HCT116 (cell line): ENCODE measurements at places on chromosomes 12 and 14.

DNA sequence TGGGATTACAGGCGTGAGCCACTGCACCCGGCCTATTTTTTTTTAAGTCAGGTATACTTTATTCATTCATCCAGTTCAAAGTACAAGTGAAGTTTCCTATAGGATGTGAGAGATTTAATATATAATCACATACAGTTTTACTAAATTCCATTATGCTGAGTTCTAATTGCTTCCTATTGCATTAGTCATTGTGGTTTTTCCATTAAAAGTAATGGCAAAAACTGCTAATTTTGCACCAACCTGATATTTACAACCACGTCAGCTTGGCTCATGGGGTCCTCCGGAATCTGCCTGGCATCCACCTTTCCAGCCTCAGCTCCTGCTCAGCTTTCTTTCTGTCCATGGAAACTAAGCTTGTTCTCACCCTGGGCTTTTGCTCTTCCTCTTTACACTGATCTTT, 67.0 kb upstream of the CSRP2 start:
- no peak for DNase-seq

DNA sequence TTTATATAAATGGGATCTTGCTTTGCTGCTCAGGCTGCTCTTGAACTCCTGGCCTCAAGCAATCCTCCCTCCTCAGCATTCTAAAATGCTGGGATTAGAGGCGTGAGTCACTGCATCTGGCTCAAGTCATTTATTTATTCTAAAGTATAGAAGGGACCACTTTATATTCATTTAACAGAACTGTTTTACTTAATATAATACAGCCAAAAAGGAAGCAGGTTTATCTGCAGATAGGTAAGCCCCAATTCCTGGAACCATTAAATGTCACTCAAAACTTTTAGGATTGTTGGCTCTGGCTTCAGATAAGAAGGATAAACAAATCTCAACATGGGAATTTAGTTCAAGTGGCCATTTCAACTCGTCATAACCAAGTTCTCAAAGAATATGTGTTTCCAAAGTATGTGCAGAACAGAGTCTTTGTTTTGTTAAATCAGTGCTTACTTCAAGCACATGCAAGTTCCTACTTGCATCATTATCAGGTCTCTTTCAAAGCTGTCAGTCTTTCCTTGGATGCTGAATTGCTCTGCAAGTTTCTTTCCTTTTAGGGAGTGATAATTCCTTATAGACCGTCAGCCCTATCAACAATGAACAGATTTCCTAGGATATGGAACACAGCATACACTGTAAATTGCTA, 60.4 kb downstream of the KITLG start:
- DNase-seq, result no peak

GRCh38 chr12:47721431-47721973, 3.8 kb downstream of the ENDOU start:
- DNase-seq, result no peak

- DNase-seq, result no peak
Measured at GRCh38 chr12:109014984-109015765, 5.7 kb downstream of the SVOP start.

DNA sequence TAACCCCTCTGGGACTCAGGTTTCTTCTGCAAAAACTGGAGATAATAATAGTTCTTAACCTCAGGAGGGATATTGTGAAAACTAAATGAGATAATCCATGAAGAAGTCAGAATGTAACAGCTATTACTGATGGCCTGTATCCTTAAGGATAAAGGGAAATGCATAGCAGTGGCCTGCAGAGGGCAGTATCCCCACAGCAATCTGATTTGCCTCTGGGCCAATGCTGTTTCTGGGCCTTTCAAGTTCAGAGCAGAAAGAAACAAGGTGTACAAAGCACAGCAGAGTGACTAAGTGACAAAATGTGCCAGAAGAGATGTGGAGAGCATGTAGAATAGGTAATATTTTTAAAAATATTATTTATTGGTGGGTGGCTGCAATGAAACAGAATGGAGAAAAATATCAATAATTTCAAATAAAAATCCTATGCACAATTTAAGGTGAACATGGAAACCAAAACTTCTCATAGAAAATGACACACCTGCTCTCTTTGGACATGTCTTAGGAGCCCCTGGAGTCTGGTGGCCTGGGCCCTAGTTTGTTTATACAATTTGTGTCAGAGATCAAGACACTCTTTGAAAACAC, 90.3 kb downstream of the C12orf75 start:
- peak; percentile 45 for DNase-seq

DNA sequence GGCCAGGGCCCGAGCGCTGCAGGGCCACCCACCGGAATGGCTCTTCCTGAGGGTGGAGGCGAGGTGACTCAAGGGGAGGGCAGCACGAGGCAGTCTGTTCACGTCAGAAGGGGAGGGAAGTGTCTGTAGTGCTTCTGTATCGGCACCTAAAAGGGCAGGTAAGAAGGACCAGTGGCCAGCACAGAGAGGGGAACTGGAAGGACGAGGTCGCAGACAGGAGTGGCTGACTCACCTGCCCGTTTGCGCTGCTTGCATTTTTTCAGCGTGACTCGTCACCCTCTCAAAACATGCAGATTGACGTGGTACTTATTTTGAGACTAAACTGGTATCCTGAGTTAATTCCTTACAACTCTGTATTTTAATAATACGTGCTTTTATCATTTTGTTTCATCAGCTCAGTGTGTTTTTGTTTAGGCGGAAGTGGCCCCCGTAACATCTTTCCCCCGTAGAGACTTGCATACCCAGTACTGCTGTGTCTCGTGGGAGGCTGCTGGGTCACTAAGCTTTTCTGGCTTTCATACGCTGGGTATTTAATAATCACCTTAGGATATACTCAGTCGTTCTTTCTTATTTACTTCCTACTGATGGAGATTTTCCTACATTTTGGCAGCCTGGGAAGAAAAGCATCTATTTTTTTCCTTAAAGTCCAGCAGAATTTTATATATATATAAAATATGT, 26.4 kb downstream of the SFSWAP start:
- DNase-seq, result peak; percentile 95

- peak; percentile 10 for DNase-seq
Measured at GRCh38 chr14:81529391-81529790, 4.3 kb downstream of the SEL1L start.

DNA sequence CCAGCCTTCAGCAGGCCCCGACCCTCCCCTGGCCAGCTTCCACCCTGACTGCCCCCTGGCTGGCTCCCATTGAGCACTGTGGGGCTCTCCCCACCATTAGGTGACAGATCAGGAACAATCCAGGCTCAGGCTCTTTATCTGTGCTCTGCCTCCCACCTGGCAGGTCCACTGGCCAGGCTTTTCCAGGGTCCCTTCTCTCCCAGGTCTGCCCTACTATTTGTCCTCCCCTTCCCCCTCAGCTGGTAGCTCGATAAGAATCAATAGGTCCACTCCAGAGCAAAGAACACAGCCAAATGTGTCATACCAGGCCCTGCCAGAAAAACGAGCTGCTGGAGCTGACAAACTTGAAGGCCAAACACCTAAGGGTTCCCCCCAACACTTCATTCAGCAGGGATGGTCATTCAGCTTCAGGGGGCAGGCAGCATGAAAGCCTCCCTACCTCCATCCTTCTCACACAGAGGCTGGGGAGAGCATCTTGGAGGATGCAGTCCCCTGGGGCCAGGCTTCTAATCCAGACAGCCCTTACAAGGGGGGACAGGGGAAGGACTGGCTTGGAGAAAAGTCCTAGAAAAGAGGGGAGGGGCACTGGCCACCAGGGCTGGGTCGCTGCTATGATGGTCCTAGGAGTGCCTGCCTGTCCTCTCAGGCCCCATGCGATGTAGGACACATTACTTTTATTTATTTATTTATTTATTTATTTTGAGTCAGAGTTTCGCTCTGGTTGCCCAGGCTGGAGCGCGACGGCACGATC, 1.9 kb upstream of the KRT18 start:
- no peak for DNase-seq

DNA sequence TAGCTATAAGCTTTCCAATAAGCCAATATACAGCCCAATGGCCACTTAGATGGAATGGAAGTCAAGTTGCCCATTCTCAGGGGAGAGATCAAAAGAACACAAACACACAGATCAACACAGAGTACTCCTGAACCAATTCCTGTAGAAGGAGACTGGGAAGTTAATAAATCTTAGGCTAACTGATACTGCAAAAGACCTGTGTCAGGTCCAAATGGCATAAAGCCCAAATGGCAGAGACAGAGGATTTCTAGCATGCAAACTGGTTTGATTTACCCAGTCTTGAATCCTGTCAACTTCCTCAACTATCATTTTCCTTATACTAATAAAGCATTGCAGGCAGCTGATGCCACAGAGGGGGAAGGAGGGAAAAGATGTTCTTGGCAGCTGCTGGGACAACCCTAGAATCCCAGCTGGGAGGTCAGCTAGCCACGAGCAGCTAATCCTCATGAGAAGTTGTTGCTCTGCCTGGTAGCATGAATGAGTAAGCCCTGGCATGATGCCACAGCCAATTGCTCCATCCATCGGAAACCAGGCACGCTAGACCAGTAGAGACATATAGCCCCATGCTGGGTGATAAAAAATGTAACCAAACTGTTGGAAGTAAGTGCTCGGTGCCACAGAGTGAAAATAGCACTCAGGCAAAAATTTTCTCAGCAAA, 26.2 kb downstream of the ANG start:
- no peak for DNase-seq

DNA sequence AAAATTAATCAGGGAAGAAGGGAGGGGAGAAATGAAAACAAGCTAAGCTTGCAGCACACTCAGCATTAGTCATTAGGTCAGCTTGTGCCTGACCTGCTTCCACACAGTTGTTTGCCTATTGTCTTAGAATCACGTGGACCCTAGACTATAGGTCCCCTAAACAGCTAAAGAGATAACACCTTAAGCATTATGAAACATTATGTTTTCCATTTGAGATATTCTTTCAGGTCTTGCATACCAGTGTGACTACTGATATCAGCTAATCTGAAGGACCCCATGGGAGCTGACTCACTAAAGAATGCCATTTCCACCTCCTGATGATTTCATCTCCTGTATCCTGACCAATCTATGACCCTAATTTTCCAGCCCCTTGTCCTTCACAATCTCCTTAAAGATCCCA, 154.1 kb upstream of the FUT8 start:
- DNase-seq, result peak; percentile 77

- DNase-seq, result no peak
Measured at GRCh38 chr12:42240131-42240750, 2.2 kb upstream of the YAF2 start.

DNA sequence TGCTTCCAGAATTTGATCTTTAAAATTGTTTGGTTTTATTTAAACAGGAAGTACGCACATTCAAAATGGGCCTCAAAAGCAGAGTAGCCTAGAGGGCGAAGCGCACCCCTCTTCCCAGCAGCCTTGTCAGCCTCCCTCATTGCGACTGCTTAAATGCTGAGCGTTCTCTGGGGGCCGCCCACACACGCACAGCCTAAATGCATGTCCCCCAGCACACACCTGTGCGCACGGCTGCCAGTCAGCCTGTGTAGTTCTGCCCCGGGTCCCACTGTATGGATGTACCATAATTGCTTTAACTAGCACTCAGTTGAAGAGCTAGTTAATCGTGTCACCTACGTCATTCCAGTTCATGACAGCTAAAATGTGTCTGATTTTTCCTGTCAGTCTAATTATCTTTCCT, 79.3 kb downstream of the TESC start:
- DNase-seq, result no peak

DNA sequence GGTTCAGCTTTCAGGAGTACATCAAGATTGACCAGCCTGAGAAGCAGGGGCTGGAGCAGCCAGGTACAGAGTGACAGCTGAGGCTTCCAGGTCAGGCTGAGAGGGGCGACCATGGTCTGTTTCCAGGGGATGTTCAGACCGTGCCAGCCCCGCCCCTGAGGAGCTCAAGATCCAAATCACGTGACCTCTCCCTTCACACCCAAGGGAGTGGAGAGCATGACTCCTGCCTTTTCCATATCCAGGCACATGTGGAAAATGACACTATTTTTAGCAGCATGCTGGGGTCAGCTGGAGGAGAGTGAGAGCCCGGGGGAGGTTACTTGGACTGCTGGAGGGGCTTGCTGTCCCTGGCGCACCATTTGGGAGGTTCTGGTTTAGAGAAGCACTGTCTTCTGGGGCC, 92.7 kb downstream of the B4GALNT3 start:
- no peak for DNase-seq

GRCh38 chr12:111850526-111850925, 8.5 kb downstream of the MAPKAPK5 start:
- DNase-seq, result no peak

- no peak for DNase-seq
Measured at GRCh38 chr14:97771340-97772045, 974.3 kb downstream of the VRK1 start.

DNA sequence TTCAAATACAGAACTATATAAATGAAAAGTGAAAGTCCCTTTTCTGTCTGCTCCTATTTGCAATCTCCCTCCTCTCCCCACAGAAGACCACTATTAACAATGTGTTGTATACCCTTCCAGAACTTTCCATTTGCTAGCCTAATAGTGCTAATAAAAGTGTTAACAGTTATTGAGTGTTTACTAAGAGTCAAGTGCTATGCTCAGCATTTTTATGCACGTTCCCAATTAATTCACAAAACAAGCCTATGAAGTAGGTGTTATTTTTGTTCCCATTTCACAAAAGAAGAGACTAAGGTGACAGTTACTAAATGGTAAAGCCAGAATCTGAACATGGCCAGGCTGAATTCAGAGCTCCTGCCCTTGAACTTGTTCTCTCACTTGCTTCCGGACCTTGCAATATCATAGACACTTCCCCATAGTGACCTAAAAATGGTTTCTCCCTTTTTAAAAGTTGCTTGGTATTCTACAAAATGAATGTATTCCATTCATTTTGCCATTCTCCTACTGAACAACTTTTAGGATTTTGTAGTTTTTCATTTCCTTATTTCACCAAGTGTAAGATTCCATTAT, 1.6 kb upstream of the PRKAB1 start:
- DNase-seq, result no peak

- no peak for DNase-seq
Measured at GRCh38 chr14:92687681-92688433, 60.6 kb downstream of the LGMN start.

GRCh38 chr12:102063069-102063468, 1.3 kb upstream of the WASHC3 start:
- peak; percentile 47 for DNase-seq

GRCh38 chr14:102734436-102734835, 42.8 kb upstream of the TRAF3 start:
- DNase-seq, result no peak

DNA sequence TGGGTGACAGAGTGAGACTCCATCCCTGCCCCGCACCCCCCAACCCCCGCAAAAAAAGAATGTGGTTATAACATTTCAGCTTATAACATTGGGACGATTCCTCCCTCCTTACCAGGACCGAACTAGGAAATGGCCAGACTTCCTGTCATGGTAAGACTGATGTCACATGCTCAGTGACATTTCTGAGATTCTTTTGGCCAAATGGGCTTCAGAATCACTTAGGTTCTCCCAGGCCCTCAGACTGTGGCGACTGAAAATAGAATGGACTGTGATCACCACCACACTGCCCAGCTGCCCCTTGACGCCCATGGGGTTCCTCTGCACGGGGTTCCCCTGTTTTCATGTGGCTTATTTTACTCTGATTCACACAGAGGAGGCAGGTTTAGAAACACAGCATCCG, 115.0 kb upstream of the EVL start:
- no peak for DNase-seq

GRCh38 chr14:22084393-22085281, 411.0 kb upstream of the OR4E1 start:
- peak; percentile 49 for DNase-seq

- peak; percentile 96 for DNase-seq
Measured at GRCh38 chr12:6943722-6944380, at the start of the genes C12orf57 and RNU7-1. Gene C12orf57, plus strand, starts transcription at chr12:6944022. Its CDS starts 100 bp downstream, at chr12:6944122. Gene RNU7-1, plus strand, starts transcription at chr12:6943816.

GRCh38 chr14:64388533-64389285, 556 bp downstream of the MTHFD1 start:
- no peak for DNase-seq

GRCh38 chr12:30930238-30930637, 3.7 kb downstream of the TSPAN11 start:
- DNase-seq, result no peak

GRCh38 chr14:94005324-94006073, 8.4 kb downstream of the CCDC197 start:
- no peak for DNase-seq
